ENCODE measurements at places on chromosomes 13 and 19.

DNA sequence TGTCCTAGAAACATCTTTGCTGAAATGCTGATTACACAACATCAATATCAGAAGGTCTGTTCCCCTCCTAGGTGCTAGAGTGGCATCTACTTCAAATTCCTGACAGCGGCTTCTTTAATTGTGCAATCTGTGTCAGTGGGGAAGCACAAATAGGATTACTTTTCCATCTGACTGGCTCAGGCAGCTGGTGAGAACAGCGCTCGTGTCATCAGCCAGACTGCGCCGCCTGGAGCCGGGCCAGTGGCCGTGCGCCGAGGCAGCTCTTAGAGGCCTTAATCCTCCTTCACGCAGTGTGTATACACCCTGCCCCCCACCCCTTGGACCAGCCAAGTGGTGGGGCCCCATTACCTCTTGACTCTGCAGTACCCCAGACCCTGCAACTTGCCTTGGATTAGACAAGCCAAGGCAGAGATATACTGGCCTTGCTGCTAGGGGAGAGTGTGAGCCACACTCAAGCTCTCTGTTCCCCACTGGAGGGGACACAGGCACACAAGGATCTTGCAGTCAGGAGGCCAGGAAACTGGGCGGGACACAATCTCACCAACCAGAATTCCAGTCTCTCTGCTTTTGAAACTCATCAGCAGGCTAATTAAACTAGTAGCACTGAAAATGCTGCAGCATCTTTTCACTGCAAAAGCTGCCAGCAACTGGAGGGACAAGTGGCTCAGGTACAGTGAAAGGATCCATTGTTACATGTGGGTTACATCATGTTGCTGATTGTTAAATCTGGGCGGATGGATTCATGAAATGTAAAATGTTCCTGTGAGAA lies 48.9 kb upstream of the EPHX3 start:
- peak; percentile 83 for DNase-seq

GRCh38 chr13:73608157-73608516 lies 526.1 kb downstream of the KLF12 start:
- no peak for DNase-seq

DNA sequence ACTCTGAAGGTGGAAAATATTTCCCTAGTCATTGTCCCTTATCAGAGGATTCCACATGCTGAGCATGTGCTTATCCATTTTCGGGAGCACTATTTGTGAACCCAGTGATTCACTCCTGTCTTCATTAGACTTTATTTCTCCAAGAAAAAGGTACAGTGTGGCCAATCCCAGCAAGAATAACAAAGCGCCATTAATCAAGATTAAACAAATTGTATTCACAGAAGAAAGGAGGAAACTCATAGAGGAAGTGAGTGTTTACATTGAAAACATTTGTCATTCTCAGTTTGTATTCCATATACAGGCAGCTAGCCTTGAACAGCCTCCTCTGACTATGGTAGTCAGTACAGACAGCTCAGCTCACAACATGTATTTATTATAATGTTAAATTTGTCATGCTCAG lies 1669.9 kb upstream of the SPRY2 start:
- no peak for DNase-seq

DNA sequence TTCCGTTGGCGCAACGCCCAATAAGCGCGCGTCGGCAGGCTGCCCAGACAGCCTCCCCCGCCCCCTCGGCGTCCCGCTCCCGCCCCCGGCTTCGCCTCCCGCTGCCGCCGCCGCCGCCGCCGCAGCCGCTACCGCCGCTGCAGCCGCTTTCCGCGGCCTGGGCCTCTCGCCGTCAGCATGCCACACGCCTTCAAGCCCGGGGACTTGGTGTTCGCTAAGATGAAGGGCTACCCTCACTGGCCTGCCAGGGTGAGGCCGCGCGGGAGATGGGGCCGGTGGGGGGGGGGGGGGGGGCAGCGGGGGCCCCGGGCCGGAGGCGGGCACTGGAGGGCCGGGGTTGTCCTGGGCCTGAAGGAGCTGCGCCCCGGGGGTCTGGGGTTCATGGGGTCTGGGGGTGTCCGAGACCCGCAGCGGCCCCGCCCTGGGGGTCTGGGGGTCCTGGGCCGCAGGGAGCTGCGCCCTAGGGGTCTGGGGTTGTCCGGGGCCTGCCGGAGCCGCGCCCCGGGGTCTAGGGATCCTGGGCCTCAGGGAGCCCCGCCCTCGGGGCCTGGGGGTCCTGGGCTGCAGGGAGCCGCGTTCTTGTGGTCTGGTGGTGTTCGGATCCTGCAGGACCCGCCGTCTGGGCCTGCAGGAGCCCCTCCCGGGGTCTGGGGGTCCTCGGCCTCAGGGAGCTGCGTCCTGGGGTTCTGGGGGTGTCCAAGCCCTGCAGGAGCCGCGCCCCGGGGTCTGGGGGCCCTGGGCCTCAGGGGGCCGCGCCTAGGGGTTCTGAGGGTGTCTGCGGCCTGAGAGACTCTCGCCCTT lies at the start of gene HDGFL2:
TSS of gene HDGFL2 (plus strand) at position 124 of the 801 bp plus-strand sequence. CDS start at position 178, 54 bp downstream.
- no peak for DNase-seq

DNA sequence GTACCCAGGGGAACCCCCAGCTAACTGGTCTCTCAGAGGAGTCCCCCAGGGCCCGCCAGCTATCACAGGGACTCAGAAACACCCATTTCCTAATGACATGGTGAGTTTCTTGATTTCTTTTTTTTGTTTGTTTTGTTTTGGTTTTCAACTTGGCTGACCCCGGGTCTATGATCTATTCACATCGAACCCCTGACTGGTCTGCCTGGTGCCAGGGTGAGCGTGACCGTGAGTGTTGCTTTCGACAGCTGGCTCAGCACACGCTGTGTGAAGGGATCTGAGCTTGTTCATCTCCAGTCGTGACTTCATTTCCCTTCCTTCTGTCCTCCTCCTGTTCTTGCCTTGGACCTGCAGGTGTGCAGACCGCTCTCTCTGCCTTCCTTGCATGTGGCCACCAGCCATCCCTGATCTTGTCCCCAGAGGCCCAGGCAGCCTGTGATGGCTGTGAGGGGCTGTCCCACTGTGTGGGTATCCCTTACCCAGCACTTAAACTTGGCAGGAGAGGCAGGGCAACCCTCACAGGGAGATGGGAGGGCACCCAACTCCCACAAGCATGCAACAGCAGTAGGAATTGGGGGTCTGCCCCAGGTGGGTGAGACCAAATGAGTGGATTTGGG lies 26.2 kb downstream of the TMEM161A start:
- no peak for DNase-seq

GRCh38 chr13:112244495-112245177 lies 131.5 kb upstream of the SPACA7 start:
- no peak for DNase-seq

DNA sequence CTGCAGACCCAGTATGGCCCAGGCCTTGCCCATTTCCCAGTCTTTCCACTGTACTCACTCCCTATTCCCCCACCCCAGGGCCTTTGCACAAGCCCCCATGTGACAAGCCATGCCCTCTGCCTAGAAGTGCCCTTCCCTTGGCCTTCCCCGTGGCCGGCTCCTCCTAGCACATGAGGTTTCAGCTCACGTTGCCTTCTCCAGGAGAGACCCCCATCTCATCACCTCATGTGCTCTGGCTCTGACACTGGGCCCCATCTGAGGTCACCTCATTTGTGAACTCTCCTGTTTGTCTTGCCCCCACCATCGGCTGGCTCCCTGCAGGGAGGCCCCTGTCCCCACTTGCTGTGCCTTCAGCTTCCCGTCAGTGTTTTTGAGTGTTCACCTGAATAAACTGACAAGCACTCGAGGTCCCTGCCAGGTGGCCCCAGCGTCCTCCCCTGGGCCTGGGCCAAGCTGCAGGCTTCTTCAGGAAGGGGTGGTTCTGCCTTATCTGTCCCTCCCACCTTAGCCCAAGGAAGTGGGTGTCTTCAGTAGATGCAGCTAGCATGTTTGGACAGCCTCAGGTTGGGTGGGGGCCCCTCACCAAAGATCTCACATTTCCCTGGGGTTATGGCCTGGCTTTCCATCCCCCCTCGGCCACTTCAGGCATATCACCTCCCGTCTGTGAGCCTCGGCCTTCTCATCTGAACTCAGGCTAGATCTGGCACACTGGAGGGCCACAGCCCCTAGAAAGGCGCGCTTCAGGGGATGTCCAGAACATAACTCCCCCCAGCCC lies 3.8 kb upstream of the SLC25A42 start:
- no peak for DNase-seq

- DNase-seq = no peak
Measured at GRCh38 chr19:53193535-53194222, 521 bp upstream of the ZNF665 start.

GRCh38 chr13:50889317-50889716 lies 20.3 kb upstream of the RNASEH2B start:
- no peak for DNase-seq

DNA sequence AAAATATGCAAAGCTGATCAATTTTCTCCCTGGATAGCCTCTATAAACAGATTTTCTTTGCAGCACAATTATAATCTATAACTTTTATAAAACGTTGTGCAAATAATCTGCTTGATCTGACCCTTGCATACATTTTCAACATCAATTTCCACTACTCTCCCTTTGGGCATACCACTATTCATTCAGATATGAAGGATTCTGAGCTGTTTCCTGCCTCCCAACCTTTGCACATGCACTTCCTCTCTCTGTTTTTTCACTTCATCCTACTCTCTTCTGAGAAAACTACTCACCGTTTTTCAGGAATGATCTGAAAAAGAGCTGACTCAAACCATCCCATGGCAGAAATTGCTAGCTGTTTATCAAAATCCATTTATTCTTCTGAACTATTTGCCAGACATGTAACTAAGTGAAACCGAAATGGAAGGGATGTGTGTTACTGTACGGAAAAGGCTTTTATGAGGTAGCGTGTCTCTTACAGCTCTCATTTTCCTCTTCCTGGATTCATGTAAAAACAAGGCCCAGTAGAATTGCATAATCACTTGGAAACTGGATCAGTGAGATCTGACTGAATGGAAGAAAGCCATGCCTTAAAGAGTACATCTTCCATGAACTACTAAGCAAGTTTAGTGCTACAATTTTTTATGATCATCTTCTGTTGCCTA lies 1447.3 kb upstream of the MIR17HG start:
- DNase-seq = peak; percentile 19

DNA sequence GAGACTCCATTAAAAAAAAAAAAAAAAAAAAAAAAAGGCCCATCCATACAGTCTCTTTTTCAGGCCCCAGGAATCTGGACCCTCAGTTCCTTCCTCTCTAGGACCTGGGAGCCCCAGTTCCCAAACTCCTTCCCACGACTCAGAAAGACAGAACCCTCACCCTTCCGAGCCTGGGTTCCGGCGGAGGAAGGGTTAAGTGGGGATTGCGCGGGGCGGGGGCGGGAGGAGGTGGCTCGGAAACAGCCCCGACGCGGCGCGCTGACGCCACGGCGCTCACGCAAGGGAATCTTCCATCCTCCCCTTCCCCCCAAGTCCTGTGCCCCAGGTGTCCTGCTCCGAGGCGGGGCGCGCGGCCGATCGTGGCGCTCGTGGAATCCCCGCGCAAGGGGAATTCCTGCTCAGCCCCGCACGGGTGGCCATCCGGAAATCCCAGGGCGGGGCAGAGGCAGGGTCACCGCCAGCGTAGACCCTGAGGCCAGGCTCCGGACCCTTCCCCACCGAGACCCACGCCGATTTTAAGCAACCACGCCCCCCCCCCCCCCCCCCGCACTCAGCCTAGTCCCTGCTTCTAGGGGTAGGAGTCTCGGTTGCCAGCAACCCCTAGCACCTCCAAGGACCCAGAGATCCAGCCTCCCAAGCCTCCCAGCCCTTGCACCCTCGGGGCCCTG lies 659 bp downstream of the NFKBID start:
- DNase-seq = peak; percentile 36

DNA sequence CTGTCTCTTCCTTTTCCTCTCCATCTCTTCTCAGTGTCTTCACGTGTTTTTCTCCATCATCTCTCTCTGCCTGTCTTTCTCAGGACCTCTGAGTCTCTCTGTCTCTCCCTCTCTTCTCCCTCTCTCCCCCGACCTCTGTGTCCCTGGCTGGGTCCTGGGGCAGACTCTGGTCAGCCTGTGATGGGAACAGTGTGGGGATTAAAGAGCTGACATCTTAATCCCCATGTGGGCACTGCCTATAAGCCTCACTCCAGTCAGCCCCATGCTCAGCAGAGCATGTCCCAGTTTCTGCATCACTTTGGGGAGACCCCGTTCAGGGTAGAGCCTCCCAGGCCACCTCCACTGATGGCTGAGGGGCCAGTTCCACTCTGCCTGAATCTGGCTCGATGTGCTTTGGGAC lies 16.2 kb downstream of the EGLN2 start:
- DNase-seq = no peak

DNA sequence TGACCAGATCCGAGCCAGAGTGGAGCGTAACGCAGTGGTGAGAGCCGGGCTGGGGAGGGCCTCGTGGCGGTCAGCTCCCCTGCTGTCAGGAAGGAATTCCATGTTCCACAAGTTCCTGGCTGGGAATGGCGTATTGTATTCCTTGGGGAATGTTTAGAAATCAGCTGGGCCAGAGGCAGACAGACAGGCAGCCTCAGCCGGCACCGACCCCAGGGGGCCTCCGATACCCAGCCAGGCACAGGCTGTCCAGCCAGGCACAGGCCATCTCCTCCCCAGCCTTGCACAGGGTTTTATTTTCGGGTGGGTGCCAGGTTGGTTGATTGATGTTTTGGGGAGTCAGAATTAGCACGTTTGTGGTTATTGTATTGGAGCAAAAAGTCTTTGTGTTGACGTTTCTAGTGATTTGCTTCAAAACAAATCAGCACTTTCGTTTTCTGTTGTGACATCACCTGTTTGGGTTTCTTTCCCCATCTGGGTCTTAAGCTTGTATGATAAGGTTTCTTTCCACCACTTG lies 126.6 kb upstream of the MCF2L start:
- DNase-seq = peak; percentile 42

- DNase-seq = no peak
Measured at GRCh38 chr13:79477968-79478367, 3.0 kb upstream of the NDFIP2 start.

DNA sequence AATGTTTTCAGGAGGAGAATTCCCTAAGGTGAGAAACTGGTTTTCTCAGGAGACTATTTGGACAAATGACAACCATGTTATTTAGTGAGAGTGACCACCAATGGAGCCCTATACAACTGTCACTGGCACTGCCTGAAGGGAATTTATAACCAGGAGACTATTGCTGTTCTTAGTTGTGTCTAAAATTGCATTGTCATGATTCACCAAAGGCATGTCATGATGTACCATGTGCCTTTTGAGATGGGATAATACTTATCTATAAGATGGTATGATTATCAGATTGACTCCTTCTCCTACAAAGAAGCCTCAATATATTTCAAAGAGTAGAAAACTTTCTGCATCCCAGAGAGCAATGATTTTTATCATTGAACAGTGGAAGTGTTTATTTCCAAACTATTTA lies 739.4 kb upstream of the GPC6 start:
- no peak for DNase-seq

DNA sequence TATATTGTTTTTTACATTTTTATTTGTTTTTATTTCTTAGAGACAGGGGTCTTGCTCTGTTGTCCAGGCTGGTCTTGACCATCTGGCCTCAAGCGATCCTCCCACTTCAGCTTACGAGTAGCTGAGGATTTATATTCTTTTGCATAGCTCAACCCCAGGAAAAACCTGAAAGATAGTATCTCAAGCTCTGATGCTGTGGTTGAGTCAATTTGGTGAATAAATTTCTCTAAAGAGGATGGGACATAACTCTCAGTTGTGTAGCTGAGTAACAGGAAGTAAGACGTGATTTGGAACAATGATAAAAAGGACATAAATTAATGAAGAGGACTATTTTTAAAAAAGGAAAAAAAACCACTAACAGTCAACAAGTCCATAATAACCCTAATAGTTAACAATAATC lies 79.8 kb upstream of the TNFSF11 start:
- no peak for DNase-seq

Measured in skeletal muscle cell (primary cell).